ENCODE measurements at places on chromosomes 3 and 15. TPM values are rescaled to one million over a fixed set of nuclear protein-coding genes. Genes with fewer than 3 reads are reported as not detected.

- no peak for DNase-seq
Observed at GRCh38 chr15:90901175-90902039, 1.7 kb upstream of the MAN2A2 start.

Gene MDFIC2
- not detected for total RNA-seq

Gene CSTA
- total RNA-seq = not detected

DNA sequence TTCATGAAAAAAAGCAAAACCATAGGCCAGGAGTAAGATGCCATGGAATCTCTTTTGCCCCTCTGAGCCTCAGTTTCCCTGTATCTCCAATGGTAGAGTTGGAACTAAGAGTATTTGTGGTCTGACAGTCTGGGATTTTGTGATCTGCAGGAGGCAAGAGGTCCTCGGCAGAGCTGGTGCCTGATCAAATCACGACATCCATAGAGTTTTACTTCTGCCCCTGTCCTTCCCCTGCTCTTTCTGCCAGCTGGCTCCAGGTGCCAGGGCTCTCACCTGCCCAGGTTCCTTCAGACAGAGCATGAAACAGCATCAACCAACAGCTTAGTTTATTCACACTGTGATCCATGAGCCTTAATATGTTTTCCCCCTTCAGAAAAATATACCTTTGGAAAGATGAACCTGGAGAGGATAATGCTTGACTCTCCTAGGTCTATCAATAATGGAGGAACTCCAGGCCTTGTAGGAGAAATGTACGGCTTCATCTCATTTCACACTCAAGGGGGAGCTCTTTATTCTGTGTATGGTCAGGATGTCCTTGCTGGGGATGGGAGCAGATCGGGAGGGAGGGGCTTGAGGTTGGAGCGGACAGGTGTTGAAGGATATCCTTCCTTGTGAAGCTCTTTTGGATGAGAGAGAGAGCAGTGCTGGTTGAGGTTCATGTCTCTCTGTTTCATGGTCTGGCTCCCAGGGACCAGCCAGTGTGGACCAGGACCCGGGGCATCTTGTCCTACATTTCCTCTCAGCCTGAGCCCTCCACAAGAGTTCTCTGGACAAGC, 309.9 kb downstream of the RPLP1 start:
- DNase-seq = no peak

Gene LTK
- 0.25 TPM for total RNA-seq
